NCI-H187 (cell line): ENCODE measurements at places on chromosomes 6 and 20.

- no peak for DNase-seq
These were observed 97.5 kb upstream of the TMEM30A start for GRCh38 chr6:75381877-75382633.

DNA sequence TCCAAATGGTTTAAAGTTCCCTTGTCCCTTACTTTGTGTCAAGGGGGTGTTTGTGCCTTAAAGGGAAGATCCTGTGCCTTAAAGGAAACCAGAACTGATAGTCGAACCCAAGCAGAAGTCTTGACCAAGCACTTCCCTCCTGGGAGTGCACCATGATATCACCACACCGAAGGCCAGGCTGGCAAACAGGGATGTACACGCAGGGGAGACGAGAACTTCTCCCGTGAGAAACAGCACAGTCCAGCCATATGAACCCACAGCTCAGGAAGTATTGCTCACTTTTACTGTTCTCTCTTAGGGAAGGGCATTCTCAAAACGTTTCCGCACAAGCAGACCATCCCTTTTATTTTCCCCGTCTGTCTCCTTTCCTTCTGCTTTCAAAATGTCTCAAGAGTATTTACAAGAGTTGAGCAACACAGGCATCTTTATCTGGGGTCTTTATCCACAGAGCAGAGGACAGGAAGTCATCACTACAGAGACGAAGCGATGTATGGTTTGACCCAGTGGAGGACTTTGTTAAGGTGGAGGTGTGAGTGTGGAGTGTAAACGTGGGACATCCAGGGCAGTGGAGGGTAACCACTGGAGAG, 12.8 kb upstream of the SERPINB1 start:
- DNase-seq, result no peak

GRCh38 chr20:44651684-44652423, at the start of gene ADA:
Gene ADA (minus strand): TSS chr20:44651699. CDS start chr20:44651607, 92 bp downstream.
- no peak for DNase-seq

- no peak for DNase-seq
These were observed 168.5 kb upstream of the ID4 start for GRCh38 chr6:19668710-19669109.

- no peak for DNase-seq
These were observed 51.0 kb downstream of the STX7 start for GRCh38 chr6:132461958-132462357.

DNA sequence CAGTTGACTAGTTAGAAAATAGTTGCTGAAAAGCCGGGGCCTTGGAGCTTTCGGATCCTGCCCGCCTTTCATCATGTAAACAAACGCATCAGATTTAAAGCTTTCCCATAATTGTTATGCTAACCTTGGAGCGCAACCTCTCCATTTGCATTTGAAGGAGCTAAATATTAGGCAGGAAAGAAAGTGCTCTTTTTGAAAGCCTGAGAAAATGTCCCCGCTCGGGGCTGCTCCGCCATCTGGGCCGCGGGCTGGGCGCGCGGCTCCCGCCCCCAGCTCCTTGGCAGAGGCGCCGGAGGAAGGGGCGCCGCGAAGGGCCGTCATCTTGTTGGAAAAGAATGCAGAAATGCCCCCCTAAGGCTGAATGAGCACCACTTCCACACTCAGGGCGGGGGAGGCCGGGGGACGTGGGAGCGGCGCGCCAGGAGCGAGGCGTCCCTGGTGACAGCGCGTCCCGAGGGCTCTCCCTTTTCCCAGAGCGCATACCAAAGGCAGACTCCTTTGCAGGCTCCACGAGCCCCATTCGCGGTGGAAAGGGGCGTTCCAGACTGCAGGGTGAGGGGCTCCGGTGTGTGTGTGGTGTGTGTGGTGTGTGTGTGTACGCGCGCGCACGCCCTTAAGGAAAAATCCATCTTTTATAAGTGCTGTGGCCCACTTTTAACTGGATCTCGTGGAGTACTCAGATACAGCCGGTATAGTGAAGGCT, 145.6 kb upstream of the ID4 start:
- no peak for DNase-seq

DNA sequence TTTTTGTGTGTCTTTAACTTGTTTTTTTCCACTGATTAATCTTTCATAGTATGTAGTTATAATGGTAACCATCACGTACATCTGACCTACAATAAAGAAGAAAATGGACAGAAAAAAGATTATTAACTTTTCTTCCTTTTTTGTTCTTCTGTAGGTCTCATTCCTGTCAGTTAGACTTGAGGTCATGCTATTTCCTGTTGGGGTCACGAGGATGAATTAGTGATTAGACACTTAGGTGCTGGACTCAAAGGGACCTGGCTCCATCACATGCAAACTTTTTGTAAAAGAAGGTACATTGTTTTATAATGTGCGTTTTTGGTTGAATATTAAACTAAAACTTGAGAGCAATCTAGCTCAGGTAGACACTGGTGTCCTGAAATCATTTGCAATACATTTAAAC, 14.8 kb downstream of the MARCKS start:
- DNase-seq, result no peak

DNA sequence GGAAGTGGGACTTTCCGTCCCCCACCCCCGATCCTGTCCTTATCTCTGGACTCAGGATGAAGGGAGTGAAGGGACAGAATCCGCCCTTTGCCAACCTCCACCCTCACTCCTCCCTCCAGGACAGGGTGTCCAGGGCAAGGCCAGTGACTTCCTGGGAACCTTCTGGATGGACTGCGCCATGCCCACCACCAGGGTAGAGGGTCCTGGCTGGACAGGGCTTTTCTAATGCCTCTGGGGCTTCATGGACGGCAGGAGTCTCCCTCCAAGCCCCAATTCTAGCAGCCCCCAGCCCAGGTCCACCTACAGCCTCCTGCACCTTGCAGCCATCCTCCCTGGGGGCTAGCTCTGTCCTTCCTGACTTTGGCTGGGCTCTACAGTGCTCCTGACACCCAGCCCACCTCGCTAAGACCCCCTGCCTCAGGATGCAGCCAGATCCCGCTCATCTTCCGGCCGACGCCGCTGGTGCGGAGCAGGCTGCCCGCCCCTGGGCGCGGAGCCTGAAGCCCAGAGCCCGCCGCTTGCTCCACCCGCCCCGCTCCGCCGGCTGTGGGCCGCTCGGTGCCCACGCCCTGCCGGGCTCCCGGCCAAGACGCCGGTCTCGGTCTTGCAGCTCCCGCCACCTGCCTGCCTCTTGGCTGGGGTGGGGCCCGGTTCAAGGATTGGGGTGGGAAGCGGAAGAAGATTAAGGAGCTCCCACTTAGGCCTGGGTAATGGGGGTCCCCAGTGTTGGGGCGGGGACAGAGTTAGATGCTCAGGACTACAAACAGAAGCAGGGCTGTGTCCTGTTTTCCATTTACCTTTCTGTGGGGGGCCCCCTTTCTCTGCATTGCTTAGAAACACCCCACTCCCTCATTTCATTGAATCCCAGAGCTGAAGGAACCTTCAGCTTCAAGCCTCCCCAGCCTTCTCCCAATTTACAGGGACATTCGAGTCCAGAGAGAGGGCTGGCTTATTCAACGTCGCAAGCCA, 72.8 kb downstream of the MDGA1 start:
- DNase-seq, result no peak

GRCh38 chr20:1050440-1050839, 48.3 kb upstream of the RSPO4 start:
- no peak for DNase-seq

- DNase-seq, result no peak
These were observed 17.2 kb downstream of the STK35 start for GRCh38 chr20:2118783-2119182.

GRCh38 chr20:38609815-38610214, 8.2 kb downstream of the ARHGAP40 start:
- peak; percentile 18 for DNase-seq

DNA sequence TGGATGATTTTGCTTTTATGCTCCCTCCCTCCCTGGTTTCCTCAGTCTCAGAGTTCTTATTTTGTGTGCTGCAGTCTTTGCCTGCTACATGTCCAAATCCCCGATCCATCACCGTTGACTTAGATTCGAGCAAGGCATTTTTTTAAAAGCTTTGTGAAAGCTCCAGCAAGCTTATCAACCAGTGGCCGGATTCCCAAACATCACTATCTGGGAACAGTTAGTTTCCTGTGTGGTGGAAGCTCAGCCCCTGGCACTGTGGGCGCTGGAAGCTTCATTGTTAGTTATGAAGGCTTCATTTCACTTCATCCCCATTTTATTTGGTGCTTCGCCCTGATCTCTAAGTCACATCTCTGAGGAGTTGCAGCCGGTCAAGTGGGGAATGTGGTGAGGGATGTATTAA, 44.7 kb downstream of the DEK start:
- no peak for DNase-seq

DNA sequence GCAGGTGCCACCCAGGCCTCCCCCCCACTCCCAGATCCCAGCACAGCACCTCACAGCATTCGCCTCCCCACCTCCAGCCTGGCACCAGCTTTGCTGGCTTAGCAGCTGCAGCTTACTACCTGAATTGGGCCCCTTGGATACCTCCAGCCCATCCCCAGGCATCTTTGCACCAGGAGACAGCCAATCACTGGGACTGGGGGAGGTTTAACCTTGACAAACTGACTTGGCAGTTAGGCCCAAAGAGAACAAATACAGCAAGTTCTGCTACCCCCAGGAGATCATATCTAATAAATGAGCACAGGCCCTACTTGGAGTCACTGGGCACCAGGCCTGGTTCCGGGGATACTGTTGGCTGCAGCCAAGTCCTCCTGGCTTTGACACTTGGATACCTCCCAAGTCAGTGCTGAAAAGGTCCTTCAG, 8.8 kb downstream of the PDRG1 start:
- DNase-seq, result no peak

DNA sequence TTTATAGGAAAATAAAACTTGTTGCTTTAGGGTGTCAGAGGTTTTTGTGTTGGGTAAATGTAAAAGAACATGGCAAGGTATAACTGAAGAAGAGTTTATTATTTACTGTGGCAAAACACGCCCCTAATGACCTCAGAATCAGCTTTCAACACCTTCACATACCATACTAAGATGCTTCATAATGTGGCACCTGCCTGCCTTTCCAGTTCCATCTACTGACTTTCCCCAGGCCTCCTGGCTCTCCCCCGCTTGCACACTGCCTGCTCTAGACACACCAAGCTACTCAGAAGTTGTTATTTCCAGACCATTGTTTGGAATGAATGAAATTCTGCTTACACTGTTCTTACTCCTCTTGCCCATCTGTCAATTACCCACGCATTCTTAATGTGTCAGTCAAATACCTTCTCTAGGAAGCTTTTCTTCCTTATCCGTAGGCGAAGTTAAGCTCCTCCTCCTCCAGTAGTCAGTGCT, 1.8 kb downstream of the TIAM2 start:
- no peak for DNase-seq

DNA sequence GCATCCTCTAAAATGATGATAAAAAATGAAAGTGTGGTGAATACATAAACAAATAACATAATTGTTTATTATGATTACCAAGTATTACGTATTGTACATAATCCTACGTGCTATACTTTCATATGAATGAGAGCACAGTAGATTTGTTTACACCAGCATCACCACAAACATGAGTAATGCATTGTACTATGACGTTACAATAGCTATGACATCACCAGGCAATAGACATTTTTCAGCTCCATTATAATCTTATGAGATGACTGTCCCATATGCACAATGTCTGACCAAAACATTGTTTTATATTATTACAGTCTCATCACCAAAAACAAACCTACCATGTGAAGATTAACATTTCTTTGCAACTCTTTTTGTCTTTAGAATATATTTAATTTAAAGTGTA, 225.7 kb upstream of the TENT5A start:
- DNase-seq, result no peak

GRCh38 chr6:108851756-108852155, 3.5 kb downstream of the ARMC2 start:
- DNase-seq, result no peak

DNA sequence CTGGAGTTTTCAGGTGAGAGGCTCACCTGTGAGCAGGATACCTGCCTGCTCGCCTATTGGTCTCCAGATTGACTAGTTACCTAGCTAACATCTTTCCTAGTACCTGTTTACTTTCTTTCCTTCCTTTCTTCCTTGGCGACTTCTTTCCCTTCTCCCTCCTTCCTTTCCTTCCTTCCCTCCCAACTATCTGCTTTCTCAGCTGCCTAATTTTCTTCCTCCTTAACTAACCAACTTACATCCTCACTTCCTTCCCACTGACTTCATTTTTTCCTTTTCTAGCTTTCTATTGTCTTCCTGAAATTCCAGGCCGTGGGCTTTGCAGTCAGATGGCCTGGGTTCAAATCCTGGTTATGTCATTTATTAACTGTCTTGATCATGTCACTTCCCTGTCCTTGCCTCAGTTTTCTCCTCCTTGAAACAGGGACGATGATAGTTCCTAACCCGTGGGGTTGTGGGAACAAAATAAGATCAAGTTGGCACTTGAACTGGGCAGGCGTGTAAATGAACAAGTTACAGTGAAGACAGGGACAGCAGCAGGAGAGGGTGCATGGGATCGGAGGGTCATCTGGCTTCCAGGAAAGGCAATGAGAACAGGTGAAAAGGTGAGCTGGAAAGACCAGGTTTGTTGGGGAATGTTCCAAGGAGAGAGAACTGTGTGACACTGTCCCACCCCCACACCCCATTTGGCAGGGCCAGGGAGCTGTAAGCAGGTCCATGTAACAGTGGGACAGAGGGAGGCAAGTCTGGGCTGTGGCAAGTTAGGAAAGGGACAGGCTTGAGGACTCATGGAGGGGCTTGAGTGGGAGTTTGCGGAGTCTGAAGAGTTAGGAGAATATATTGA, 540 bp downstream of the SGK2 start:
- no peak for DNase-seq

GRCh38 chr6:55578537-55579363, at the start of gene HMGCLL1:
Gene HMGCLL1 (minus strand): TSS chr6:55579192. CDS start chr6:55579055, 137 bp downstream.
- DNase-seq, result peak; percentile 4

DNA sequence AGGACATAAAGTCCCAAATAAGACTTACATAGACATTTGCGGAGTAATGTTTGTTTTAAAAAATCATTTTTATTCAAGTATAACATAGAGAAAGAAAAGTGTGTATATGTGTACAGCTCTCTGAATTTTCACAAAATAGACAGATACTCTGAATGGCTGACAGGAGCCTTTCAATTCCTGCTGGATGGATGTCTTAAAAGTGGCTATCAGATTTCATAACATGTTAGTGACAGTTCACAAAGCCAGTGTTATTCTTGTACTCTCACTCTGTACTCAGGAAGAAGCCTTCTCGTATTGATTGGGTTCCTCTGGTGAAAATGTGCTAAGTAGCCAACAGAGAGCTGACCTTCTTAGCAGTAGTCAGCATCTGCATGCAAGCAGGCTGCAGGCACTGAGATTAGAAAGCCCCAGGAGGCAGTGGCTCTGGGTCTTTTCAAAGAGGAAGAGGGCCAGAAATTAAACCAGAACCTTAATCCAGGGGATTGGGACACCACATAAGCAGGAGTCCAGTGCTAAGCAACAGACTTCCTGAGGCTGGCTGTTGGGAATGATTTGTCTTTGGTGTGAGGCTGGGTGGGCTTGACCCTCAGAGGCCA, 19.7 kb downstream of the SLC17A4 start:
- no peak for DNase-seq

DNA sequence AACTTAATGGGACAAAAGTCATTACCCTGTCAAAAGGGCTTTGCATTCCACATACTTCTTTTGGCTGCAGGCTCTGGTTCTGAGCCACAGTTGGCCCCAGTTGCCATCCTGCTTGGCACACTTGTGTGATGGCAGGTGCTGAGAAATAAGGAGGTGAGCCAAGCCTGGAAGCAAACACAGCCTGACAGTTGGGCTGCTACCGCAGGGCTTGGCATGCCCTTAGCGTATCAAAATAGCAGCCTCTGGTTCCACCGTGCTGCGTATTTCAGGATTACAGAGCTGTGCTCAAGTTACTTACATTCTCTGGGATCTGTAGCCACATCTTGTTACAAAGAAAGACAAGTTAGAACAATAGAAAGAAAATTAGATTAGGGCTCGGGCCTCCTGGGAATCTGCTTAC, 11.1 kb downstream of the MTHFD1L start:
- DNase-seq, result no peak
